Neural progenitor cell (in vitro differentiated cells): ENCODE measurements at places on chromosomes 4 and X. TPM values are rescaled to one million over a fixed set of nuclear protein-coding genes. Genes with fewer than 3 reads are reported as not detected.

DNA sequence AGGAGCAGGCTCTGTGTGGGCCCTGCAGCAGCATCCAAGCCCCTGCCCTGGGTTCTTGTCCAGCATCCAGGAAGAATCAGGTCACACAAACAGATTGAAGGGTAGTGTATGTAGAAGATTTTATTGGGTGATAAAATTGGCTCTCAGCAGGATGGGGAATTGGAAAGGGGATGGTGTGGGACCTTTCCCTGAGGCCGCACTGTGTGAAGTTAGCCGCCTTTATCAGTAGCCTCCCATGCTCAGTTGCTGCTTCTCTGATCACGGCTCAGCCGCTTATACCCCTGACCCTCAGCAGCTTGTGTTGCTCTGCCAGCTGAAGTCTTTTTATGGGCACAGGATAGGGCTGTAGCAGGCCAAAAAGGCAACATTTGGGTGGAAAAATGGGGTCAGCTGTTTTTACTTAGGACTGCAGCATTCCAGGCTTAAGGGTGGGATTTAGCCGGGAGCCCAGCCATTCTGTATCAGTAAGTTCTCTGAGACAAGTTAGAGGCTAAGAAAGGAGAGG lies 35.2 kb upstream of the CCNG2 start:
- no peak for DNase-seq

DNA sequence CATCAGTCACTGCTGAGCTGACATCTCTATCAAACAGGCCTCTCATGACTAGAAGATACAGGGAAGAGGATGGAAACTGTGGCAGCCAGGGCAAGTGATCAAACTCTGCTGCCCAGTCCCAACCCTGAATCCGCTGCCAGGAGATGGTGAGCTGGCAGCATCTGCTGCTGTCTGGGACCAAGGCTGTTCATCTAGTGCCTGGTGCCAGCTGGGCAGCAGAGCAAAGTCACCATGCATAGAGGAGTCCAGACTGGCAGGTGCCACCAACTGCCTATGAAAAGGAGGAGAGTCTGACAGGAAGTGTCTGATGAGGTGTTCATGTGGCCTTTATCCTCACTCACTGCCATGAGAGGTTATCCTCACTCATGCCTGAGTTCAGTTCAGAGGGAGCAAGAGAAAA lies 518.9 kb downstream of the MID1IP1 start:
- DNase-seq, result no peak

GRCh38 chr4:109495514-109495913 lies 61.9 kb downstream of the SEC24B start:
- no peak for DNase-seq

DNA sequence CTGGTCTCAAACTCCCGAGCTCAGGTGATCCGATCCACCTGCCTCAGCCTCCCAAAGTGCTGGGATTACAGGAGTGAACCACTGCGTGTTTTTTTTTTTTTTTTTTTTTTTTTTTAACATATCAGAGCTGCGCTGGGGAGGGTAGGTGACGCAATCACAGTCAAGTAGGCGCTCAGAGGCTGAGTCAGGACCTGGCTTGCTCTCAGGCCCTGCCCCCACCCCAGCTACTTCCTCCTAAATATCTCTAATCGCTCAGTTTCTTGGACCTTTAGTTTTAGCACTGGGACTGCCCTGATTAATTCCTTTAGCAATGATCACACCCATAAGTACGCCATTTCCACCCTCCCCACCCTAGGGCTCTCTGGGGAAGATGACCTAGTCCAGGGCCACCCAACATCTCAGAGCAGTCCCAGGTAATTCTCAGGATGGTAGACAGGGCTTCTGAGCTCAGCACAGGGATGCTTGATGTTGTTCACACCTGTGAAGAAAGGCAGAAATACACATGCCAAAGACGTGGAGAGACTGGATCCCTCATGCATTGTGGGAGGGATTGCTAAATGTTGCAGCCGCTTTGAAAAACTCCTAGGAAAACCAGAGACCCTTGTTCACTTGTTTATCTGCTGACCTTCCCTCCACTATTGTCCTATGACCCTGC lies 50.2 kb downstream of the DDX3X start:
- no peak for DNase-seq

GRCh38 chr4:52173470-52174045 lies 122.5 kb downstream of the SPATA18 start:
- no peak for DNase-seq

DNA sequence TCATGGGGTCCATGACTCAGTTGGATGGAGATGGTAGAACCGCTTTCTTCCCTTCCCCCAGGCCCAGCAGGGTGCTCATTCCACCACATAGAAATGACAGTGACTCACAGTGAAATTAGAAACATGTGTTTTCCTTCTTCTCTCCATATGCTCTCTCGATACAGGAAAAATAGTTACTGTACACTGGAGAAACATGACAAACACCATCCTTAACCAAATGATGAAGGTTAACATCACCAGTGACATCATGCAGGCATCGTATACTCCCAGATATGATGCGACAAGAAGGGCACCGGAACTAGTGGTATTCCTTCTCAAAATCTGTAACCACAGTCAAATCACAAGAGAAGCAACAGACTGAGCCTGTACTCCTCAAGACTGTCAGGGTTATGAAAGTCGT lies 11.7 kb upstream of the RAB40A start:
- DNase-seq, result no peak

- DNase-seq, result peak; percentile 73
Observed at GRCh38 chr4:118865091-118865708, 23.5 kb upstream of the SYNPO2 start.

- peak; percentile 80 for DNase-seq
Observed at GRCh38 chrX:107000013-107000515, at the start of gene MORC4. MORC4 (minus strand) TSS chrX:107000212; CDS start chrX:106999969, 243 bp downstream.

- DNase-seq, result no peak
Observed at GRCh38 chr4:84091266-84091665, 407.8 kb downstream of the NKX6-1 start.

- no peak for DNase-seq
Observed at GRCh38 chrX:22958250-22958649, 41.5 kb upstream of the DDX53 start.

GRCh38 chr4:40599431-40599830 lies 30.2 kb downstream of the RBM47 start:
- DNase-seq, result no peak

DNA sequence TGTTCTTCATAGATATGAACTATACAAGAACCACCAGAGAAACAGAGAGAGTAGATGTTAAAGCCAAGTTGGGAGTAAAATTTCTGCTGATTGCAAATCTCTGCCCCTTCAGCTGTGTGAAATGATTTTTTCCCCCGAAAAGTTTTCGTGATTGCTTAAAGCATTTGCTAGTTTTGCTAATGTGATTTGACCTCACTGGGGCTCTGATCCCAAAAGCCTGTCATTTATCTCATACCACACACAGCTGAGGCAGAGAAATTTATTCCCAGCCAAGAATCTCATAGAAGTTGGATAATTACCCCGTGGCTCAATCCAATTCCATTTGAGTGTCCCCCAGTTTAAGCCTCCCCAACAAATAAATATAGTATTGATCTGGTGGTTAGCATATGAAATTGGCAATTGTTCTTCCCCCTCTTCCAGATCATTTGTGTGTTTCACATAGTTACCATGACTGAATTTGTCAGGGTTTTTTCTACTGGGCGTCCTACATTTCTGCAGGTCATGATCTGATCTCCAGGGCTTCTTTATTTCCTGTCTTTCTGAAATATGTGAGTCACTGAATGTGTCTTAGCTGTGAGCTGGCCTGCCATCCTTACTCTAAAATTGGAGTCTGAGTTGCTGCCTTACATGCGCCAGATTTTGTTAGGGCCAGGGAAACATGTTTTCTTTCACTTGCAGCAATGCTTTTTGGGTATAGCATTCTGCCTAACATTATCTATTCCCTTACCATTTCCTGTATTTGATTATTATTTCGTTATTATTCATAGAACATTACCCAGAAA lies 167.5 kb upstream of the FRMPD4 start:
- DNase-seq, result no peak

DNA sequence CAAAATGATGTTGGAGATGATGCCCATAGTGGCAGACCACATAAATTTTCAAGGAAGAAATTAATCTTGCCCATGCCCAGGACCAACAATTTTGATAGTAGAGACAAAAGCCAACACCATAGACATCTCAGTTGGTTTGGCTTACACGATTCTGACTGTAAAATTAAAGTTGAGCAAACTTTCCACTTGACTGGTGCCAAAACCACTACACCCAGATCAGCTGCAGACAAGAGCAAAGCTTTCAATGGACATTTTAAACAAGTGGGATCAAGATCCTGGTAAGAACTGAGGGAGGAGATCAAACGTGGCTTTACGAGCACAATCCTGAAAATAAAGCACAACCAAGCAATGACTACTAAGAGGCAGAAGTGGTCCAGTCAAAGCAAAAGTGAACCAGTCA lies 90.7 kb downstream of the PAPSS1 start:
- no peak for DNase-seq

GRCh38 chr4:24404281-24404680 lies 180.1 kb downstream of the DHX15 start:
- no peak for DNase-seq

DNA sequence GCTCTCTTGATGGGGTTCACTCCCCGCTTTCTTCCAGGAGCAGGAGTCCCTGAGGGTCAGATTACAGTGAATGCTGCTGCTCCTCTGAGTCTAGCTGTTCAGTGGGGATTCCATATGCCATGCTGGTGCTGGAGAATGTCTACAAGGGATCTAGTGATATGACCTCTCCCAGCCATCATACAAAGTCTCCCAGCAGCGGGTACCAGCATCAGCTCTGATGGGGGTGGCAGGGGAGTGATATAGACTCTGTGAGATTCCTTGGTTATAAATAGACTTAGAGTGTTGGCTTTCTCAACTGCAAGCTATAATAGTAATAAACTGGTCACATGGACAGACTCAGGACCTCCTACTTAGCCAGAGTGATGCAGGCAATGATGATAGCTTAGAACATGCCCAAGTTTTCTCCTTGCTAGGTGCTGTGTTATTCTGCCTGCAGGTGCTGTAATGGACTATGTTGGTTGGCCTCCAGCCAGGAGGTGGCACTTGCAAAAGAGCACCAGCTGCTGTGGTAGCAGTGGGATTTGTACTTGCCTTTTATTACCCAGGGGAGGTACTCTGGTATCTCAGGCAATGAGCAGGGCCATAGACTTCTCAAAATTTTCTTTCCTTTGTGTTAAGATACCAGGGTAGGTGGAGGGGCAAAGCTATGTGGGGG lies 202.9 kb downstream of the CHIC1 start:
- no peak for DNase-seq

DNA sequence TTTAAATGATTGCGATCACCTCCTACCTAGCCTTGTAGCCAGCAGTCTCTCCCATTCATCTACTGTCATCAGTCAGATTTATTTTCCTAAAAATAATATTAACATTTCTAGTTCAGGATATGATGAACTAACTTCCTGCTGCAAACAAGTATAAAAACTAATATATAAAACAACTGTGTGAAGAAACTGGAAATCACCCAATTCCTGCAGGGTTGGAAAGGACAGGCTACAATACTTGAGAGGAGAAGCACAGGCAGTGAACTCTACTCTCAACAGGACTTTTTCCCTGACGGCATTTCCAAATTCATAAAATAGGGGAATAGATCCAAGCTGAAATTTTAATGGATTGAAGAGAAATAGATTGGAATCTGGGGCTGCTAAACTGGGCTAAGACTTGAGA lies 14.2 kb upstream of the BBS12 start:
- no peak for DNase-seq

The TMPRSS11D gene
- not detected in 2 replicates for total RNA-seq

The CXCL11 gene
- total RNA-seq, result not detected in 2 replicates

The FGF2 gene
- 27.7 and 43.8 TPM in 2 replicates for total RNA-seq

The NLGN4X gene
- total RNA-seq, result 10.1 and 17.6 TPM in 2 replicates

The RBM46 gene
- total RNA-seq, result 0.07 and 0.09 TPM in 2 replicates

The TBL1X gene
- total RNA-seq, result 34.7 and 35.7 TPM in 2 replicates

The TMPRSS11A gene
- total RNA-seq, result not detected in 2 replicates

The TRIM75 gene
- total RNA-seq, result not detected in 2 replicates
